Activated CD8-positive, alpha-beta memory T cell treated with anti-CD3 and anti-CD28 coated beads for 4 hours (primary cell): ENCODE measurements at places on chromosomes 12 and 14.

GRCh38 chr14:51534610-51535011, 117.1 kb upstream of the FRMD6 start:
- no peak for DNase-seq

DNA sequence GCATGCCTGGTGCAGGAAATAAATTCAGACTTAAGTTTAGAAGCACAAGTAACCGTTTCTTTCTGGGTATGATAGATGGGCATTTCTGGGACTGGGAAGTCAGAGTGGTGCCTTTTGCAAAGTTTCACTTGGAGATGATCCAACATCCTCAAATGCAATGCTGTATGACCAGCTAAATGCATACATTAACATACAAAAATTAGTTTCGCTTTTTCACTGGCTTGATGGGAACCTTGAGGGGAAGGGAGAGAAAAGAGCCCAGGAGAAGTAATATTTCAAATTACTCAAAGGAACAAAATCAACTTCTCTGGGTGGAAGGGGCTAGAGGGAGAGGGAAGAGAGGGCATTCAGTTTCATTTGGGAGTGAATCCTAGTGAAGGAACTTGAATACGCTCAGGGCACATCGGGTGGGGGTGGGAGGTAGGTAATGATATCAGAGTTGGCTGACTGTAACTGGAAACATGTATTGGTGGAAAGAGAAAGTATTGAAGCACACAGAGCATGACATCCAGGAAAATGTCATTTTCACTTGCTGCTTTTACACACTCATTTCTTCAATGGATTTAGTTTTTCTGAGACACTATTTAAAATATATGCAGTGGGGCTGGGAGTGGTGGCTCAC, 175.5 kb downstream of the PTPRO start:
- DNase-seq: no peak

- DNase-seq: no peak
Observed at GRCh38 chr12:57832966-57833365, 13.6 kb downstream of the CTDSP2 start.

DNA sequence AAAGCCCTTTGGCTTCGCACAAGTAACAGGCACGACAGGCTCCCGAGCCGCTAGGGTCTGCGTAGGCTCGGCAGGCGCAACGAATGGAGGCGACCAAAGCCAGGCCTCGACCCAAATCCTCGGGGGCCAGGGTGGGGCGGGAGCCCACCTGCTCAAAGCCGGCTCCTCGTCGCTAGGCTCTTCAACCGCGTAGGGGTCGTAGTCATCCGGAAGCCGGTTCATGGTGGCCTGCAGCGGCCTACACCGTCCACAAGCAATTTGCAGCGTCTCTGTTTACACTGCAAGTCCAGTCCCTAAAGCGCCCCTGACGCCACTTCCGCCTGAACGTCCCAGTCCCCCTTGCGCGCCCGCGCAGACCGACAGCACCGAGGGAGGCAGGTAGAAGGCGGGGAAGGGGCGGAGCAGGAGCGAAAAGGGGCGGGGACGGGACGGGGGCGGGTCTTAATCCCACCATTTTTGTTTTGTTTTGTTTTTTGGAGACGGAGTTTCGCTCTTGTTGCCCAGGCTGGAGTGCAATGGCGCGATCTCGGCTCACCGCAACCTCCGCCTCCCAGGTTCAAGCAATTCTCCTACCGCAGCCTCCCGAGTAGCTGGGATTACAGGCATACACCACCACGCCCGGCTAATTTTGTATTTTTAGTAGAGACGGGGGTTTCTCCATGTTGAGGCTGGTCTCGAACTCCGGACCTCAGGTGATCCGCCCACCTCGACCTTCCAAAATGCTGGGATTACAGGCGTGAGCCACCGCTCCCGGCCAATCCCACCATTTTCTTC, at the start of gene EAPP:
TSS of gene EAPP (minus strand) at position 295 of the 774 bp plus-strand sequence. CDS start at position 222, 73 bp downstream.
- DNase-seq: peak; percentile 93

- DNase-seq: no peak
Observed at GRCh38 chr14:99203801-99204200, 68.2 kb downstream of the BCL11B start.

DNA sequence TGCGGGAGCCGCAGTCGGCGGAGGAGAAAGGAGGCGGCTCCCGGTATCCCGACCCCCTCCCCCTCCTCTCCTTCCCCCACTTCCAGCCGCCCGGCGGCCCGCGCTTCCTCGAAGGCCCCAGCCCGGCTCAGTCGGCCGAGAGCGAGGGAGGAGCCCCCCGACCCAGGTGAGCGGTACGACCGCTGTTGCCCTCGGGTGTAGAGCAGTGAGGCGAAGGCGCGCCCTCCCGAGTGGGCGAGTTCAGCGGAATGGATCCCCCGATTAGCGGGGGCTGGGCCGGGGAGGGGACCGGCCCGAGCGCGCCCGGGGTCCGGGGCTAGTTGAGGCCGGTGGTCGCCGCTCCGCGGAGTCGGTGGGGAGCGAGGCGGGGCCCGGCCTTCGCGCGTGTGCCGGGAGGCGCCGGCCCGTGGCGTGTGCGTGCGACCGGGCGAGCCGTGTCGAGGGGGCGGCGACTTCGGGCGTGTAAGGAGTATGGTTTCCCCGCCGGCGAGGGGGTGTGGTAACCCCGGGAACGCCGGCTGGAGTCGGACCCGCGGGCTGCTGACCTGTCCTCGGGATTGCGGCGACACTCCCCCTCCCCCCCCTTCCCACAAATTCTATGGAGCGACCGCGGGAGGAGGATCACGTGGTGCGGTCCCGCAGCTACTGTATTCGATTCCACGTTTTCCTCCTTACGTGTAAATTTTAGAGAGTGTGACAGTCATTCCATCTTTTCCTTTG, 501 bp downstream of the RIMKLB start:
- no peak for DNase-seq

- no peak for DNase-seq
Observed at GRCh38 chr12:104709692-104710435, 248.2 kb downstream of the SLC41A2 start.

DNA sequence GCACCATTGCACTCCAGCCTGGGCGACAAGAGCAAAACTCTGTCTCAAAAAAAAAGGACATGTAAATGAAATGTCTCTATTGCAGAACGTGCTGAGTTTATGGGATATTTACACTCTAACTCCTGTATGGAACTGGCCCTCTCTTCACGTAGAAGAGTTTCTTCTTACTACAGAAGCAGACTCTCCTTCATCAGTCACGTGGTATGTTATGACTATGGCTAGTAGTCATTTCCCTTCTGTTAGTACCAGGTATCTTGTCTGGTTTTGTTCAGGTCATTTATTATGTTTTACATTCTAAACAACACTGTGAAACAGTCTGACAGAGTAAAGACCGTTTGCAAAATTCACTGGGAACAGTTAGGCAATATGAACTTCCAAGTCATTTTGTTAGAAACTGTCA, 20.3 kb downstream of the KNTC1 start:
- DNase-seq: no peak

GRCh38 chr12:98274430-98275130, 240.8 kb upstream of the TMPO start:
- DNase-seq: no peak

DNA sequence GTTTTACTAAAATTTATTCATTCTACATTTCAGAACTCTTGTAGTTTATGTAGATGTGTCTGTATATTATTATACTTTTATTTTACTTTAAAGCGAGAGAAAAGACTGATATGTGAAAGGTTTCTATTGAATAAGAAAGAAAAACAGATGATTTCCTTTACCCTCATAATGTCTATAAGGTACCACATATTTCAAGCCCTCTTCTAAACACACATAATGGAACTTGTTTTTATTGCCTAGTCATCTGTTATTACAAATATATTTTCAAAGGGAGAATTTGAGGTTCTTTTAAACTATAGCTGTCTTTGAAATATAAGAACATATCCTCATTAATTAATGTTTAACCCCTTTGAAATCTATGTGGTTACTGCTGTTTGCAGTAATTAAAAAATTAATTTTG, 34.5 kb downstream of the NAV3 start:
- DNase-seq: no peak

- no peak for DNase-seq
Observed at GRCh38 chr14:29663281-29663801, 264.3 kb downstream of the PRKD1 start.

- DNase-seq: no peak
Observed at GRCh38 chr12:3361146-3361545, 129.9 kb upstream of the PRMT8 start.

- DNase-seq: no peak
Observed at GRCh38 chr14:24674204-24674970, 40.4 kb upstream of the GZMB start.

- DNase-seq: no peak
Observed at GRCh38 chr14:67817750-67818438, 1.5 kb upstream of the ZFYVE26 start.

DNA sequence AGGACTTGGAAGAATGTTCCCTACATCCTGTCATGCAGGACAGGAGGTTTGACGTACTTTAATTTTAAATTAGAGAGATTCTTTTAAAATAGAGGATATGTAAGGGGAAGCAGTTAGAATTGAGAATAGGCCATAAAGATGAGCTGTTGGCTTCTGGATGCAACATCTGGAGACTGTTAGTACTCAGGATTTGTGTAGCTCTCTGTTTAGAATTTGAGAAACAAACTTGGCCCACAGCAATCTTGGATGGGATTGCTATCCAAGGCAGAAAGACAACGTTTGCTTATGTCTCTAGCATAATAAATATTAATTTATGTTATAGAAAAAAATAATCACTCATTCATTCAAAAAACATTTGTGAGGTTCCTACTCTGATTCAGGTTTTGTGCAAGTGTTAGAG, 398.4 kb upstream of the NOVA1 start:
- no peak for DNase-seq

DNA sequence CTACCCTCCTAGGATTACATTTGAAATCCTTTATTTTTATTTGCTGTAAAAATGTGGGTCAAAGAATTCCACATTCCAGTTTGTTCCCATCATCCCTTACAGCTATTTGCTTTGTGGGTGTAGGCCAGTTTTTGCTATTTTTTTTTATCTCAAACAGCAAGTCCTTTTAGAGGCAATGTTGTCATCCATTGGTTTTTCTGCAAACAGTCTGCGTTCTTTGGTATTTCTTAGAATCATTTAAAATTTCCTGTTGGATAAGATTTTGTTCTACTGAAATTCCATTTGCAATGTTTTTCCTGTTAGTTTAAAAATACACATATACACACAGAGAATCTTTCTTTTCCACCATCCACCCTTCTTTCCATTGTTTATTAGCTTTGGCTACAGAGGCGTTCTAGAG, 53.3 kb upstream of the STK38L start:
- no peak for DNase-seq

GRCh38 chr14:102903889-102904512, 18.5 kb upstream of the AMN start:
- DNase-seq: no peak

DNA sequence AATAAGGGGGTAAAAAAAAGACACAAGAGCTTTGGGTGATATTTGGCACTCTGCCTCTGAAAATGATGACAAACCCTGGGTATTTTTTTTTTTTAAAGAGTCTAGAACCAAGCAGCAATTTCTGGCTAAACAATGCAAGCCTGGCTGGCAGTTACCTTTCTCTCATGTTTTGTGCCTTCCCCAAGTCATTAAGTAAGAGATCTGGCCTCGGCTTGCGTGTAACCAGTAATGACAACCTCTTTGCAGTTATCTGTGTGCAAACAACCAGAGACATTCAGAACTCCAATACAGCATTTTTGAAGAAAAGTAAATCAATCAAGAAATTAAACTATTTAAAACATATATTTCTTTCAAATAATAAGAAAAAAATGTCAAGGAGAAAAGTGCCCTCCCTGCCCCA, 167.5 kb downstream of the KCNC2 start:
- no peak for DNase-seq

- no peak for DNase-seq
Observed at GRCh38 chr12:47920913-47921312, 16.1 kb upstream of the VDR start.

DNA sequence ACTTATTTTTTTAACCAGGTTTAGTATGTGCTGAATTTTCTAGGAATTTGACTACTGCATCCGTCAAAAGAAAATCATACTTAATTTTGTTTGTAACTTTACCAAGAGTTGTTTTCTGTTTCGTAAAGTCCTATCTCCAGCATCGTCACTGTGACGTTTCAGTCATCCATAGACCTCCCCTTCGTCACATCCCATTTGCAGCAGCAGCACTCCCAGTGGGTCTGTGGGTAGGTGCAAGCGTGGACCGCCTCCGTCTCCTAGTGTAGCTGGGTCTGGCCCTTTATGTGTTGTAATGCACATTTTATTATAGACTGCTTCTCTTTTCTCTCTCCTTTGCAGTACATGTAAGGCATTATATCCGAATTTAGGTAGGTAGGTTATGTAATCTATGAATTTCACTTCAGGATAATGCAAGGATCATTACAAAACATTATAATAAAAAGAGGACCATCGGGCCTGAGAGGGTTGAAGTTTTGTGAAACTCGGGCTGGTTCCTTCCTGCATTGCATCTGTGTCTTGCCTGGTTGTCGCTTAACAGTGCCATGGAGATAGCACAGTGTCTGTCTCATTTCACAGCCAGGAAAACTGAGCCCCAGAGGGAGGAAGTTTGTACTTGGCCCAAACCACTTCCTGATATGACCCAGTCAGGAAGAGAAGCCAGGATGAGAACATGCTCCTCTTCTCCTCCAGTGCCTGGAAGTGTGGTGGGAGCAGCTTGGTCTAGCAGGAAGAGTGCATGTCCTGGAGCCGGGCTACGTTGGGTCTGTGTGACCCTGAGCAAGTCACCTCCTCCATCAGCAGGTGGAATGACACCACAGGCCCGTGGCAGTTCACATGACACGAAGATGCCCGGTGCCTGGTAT, 41.3 kb downstream of the EVL start:
- no peak for DNase-seq

DNA sequence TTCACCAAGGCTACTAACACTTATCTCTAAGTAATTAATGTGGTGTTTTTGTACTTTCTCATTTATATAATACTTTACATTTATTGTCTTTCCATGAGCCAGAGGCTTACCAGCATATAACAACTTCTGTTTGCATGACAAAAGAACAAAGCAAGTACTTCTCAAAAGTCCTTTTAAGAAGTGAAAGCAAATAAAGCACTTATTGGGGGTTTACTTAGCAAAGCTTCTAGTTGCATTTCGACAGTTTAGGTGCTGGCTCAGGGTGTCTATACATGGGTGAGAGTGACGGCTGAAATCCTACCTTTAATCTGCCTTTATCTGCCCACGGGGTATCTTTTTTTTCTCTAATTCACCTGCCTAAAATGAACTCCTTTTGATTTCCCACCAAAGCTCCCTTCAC, 21.0 kb upstream of the DCN start:
- DNase-seq: no peak

DNA sequence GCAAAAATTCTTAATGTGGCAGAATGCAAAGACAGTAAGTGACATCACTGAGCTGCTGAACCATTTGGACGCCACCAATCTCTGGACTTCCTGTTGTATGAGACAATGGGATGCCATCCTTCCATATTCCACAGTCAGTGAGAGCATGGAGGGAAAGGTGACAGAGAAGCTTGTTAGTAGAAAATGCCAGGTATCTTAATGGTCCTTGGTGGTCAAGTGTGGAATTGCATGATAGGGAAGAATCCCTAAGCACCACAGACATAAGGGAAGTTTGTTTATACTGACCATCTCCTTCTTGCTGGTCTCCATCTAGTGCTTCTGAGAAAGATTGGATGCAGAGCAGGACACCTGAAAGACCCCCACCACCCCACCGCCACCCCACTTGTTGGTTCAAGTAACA, 1410.0 kb upstream of the TMEM132C start:
- DNase-seq: no peak
